Myocyte (in vitro differentiated cells): ENCODE measurements at places on chromosomes 11 and 22. TPM values are rescaled to one million over a fixed set of nuclear protein-coding genes. Genes with fewer than 3 reads are reported as not detected.

EHF gene
- total RNA-seq, result not detected in 2 replicates

MFRP gene
- total RNA-seq, result 0.05 and 0.31 TPM in 2 replicates

SCGB1C1 gene
- 0.75 TPM in 1 of 2 replicates, not detected in the other for total RNA-seq

CBX6 gene
- total RNA-seq, result 26.1 and 32.1 TPM in 2 replicates

CCDC15 gene
- 1.7 and 1.8 TPM in 2 replicates for total RNA-seq

TSPAN18 gene
- total RNA-seq, result 1.3 and 1.8 TPM in 2 replicates

TRIM29 gene
- total RNA-seq, result not detected in 2 replicates

CYP2D6 gene
- total RNA-seq, result not detected in 2 replicates

OR2AG1 gene
- total RNA-seq, result not detected in 2 replicates

CCDC81 gene
- total RNA-seq, result 0.08 TPM in 1 of 2 replicates, not detected in the other

IGSF22 gene
- total RNA-seq, result 23.5 and 34.5 TPM in 2 replicates

NEFH gene
- total RNA-seq, result 1.8 and 2.0 TPM in 2 replicates

TPBGL gene
- not detected in 2 replicates for total RNA-seq

THRSP gene
- total RNA-seq, result 3.5 and 4.1 TPM in 2 replicates

DDTL gene
- not detected in 2 replicates for total RNA-seq

STIM1 gene
- 36.3 and 46.4 TPM in 2 replicates for total RNA-seq
